ENCODE measurements at places on chromosomes 6 and 20. TPM values are rescaled to one million over a fixed set of nuclear protein-coding genes. Genes with fewer than 3 reads are reported as not detected.
A peak's percentile ranks its signal among the peaks of the same experiment; 100 is the strongest.

DNA sequence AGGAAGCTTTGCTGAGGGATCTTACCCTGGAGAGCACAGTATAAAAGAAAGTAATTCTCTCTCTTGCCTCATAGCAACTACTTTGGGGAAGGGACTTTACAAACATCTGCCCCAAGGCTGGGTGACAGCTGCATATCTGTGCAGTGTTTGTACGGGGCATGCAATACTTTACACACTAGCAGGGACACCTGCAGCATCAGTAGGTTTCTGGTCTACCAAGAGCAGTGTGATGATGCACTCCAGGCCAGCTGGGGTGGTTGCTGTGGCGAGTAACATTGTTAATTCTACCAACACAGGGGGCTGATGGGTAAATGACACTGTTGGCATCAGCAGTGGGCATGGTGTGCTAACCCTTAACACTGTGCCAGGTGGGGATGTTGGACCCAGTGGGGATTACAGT, 48.0 kb downstream of the ADTRP start:
- H3K36me3 ChIP-seq, result no peaks in the 10 kb centered on the region
- no peaks in the 10 kb centered on the region for H3K27me3 ChIP-seq
- H3K4me3 ChIP-seq, result no peak overlapping the region
- no peak overlapping the region for H3K27ac ChIP-seq

GRCh38 chr6:139150920-139151319, 16.0 kb downstream of the HECA start:
- no peak for DNase-seq
- H3K36me3 ChIP-seq, result no peaks in the 10 kb centered on the region

DNA sequence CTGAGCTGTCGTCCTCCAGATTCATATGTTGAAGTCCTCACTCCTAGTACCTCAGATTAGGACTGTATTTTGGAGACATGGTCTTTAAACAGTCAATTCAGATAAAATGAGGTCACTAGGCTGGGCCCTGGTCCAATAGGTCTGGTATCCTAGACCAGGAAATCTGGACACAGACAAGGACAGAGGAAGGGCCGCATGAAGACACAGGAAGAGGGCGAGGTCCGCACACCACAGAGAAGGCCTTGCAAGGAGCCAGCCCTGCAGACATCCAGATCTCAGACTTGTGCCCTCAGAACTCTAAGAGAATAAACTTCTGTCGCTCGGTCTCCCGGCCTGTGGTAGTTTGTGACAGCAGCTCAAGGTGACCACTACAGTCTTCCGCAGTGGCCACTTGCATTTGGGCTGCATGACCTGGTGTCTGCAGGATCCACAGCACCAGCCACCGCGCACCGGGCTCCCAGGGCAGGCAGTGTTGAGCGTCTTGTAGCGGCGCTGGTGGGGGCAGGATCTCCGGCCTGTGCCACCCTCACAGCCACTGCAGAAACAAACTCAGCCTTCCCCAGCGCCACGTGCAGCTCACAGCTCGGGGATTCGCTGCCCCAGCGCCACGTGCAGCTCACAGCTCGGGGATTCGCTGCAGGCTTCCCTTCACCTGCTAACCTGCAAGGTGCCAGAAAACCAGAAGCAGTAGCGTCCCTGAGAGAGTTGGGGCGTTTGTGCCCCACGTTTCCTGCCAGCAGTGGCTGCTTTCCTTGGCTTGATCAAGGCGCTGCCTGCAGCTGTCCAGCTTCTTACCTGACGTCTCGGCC, 6.0 kb upstream of the RBM38 start:
- H3K4me3 ChIP-seq, result no peak overlapping the region
- peaks cover 12% of the 10 kb centered on the region for H3K4me1 ChIP-seq
- peak; percentile 44 for DNase-seq

DNA sequence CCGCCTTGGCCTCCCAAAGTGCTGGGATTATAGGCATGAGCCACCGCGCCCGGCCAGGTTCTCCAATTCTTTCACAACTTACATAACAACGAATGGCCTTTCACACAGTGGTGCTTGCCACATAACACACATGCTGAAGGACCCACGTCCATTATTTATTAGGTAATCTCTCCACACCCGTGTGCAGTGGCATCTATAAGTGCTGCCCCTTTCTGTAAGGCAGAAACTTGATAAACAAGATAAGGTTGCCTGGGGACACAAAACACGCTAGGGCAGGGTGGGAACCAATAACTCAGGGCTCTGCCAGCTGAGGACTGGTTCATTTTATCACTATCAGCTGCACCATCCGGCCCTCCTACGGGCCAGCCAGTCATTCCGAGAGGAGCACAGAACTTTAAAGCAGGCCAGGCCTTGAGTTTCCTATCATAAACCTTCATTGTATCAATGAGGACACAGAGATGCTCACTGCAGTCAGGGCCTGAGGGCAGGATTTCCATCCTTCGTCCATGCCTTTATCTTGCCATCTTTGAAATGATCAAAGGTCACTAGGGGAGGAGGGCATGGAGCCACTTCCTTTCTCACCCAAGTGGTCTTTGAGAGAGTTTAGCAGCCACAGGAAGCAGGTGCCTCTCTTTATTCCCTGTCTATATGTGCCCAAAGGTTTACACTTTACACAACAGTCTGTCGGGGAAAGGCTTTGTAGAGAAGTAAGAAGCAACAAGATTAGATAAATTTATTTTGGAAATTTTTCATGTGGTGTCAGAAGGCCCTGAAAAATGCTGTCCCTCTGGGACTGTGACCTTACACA, 37.6 kb downstream of the GPLD1 start:
- H3K4me3 ChIP-seq, result no peak overlapping the region
- no peak for DNase-seq
- no peaks in the 10 kb centered on the region for H3K27me3 ChIP-seq

DNA sequence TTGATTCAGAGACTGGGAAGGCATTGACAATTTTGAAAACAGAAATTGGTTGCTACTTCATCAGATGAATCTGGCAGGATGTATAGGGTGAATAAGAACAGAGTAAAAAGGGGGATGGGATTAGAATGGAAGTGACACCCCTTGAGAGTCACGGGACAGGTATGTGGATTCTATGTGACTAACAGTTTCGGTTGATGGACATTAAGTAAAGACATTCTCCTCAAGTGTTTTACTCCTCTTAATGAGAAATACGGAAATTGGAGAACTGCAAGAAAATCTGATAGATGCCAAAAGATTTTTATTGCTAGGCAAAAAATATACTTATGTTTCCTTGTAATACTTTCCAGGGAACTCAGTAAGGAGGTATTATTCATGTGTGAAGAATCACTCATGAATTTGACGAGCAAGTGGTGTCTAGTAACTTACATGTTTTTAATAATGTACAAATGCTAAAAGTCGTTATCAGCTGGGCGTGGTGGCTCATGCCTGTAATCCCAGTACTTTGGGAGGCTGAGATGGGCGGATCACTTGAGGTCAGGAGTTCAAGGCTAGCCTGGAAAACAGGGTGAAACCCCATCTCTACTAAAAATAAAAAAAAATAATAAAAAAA, 135.8 kb downstream of the KIF16B start:
- no peaks in the 10 kb centered on the region for H3K27me3 ChIP-seq
- no peaks in the 10 kb centered on the region for H3K36me3 ChIP-seq
- no peaks in the 10 kb centered on the region for H3K4me1 ChIP-seq
- H3K27ac ChIP-seq, result no peak overlapping the region
- H3K4me3 ChIP-seq, result no peak overlapping the region

BPI gene
- total RNA-seq, result not detected

HCRTR2 gene
- not detected for total RNA-seq

RHAG gene
- total RNA-seq, result not detected

FRMD1 gene
- total RNA-seq, result 20.7 TPM

SLC4A11 gene
- total RNA-seq, result 1.1 TPM

GGTLC1 gene
- not detected for total RNA-seq

All from Peyer's patch (tissue), 4 donors.